Dermis blood vessel endothelial cell (primary cell): ENCODE measurements at places on chromosomes 5 and 9. TPM values are rescaled to one million over a fixed set of nuclear protein-coding genes. Genes with fewer than 3 reads are reported as not detected.

DNA sequence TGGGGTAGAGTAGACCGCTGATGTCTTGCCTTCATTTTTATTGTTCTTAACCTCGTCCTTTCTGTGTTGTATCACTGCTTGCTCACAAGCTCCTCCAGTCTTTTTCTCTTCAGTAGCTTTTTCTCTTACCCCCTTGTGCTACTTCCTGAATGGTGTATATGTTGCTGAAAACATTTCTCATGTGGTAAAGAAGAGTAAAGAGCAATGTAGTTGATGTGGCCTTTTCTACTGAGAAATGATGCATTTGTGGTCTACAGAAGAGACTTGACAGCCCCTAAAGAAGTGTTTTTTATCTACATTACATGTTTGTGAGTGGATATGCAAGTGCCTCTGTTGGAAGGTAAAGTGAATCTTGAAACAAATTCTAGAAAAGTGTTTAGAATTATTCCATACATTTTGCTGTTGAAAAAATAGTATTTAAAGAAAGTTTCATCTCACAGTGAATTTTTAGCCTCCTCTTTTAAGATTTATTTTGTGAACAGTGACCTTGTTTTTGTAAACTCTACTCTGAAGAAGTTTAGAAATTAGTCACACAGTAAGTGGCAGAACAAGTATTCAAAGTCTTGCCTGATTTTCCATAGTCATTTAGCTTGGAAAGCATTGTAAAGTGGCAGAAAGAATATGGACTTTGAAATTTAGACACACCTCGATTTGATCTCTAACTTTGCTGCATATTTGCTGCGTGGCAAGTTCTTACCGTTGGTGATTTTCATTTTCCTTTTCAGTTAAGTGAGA, 17.4 kb downstream of the CDC42SE2 start:
- no peak for DNase-seq

GRCh38 chr9:77221431-77221830, 44.1 kb downstream of the VPS13A start:
- DNase-seq = no peak

GRCh38 chr9:13110766-13111417, 168.6 kb downstream of the MPDZ start:
- DNase-seq = no peak

DNA sequence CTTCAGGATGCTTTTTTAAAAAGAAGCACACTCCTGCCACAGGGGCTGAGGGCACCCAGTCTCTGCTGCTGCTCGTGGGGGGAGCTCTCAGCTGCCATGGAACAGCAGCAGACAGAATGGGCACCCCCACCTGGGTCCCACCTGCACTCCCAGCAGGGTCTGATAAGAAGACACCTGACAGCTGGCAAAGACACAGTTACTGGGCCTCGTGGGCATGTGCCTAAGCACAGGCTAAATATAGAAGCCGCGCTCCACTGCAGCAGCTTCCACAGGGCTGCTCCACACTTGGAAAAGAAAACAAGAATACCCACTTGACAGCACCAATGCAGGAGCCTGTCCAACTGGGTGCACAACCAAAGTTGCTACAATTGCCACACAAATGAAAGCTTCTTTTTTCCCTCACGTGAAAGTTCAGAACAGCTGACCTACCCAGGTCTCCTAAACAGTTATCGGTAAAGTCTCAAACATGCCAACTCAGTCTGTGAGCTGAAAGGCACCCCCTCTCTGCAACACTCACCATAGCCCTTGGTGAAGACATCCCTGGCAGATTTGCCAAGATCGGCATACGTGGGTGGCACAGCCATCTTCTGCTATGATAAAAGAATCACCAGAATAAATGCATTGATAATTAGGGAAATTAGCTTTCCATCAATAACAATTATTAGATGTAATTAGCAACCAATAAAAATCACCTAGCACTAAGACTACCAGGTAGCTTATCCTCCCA, 12.2 kb downstream of the VDAC1 start:
- DNase-seq = no peak

SGCD gene
- 0.51 and 0.84 TPM in 2 replicates for total RNA-seq

DNA sequence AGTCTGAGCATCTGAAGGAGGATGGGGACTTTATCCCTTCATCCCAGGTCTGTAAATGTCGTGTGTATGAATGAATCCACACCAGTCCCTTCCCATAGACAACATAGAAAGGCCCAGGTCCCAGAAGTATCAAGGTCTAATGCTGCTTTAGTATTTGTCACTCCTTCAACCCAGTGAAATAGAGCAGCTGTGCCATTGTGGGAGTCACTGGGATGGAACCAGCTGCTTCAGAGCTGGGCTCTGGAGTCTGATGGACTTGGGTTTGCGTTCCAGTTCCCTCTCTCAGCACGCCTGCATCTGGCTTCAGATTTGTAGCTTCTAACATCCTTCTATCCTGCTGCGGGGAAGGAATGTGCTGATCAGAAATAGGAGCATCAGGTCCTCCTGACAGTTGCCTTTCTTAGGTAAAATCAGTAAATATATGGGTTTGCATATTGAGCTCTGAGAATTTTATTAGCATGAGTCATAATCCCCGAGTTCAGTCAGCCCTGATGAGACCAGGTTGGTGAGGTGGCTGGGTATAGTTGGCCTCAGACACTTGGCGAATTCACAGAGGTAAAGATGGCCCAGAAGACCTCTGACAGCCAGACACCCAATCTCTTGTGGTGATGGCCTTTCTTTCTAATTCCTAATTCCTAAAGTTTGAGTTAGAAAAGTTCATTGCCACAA, 10.1 kb downstream of the ACO1 start:
- DNase-seq = peak; percentile 54

DNA sequence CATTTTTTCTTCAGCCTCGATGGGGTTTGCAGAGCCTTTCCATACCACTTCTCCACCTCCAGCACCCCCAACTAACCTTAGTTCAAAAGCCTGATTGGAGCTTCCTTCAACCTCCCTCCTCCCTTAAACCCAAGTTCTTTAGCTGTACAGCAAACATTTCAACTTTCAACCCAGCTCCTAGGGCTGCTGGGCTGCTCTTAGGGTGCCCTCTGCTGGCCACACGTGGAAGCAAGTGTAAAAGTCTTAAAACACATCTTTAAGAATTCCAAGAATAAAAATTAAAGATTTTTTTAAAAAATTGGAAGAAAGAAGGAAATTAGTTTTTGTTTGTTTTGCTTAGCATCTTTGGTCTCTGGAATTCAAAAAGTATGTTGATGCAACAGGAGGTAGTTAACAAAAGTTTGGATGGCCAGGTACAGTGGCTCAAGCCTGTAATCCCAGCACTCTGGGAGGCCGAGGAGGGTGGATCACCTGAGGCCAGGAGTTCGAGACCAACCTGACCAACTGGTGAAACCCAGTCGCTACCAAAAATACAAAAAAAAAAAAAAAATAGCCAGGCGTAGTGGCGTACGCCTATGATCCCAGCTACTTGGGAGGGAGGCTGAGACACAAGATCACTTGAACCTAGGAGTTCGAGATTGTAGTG, 15.5 kb upstream of the HSD17B3 start:
- DNase-seq = peak; percentile 82

TMEM215 gene
- not detected in 2 replicates for total RNA-seq

GRCh38 chr5:76612942-76613341, 10.3 kb downstream of the F2RL2 start:
- no peak for DNase-seq

CD180 gene
- total RNA-seq = 0.09 TPM in 1 of 2 replicates, not detected in the other

GRCh38 chr5:10856071-10856470, 95.0 kb upstream of the DAP start:
- no peak for DNase-seq

ADAMTS16 gene
- total RNA-seq = not detected in 2 replicates

GRCh38 chr5:115578657-115579056, 23.6 kb downstream of the TICAM2 start:
- no peak for DNase-seq

BTNL8 gene
- 0.17 and 0.19 TPM in 2 replicates for total RNA-seq

FBN2 gene
- total RNA-seq = 0.79 and 14.0 TPM in 2 replicates
